ENCODE measurements at places on chromosomes 4 and X.

- no peak for DNase-seq
Measured at GRCh38 chr4:56139241-56139827, 190.6 kb downstream of the CEP135 start.

- no peak for DNase-seq
Measured at GRCh38 chrX:51905711-51906110, 12.3 kb downstream of the MAGED1 start.

DNA sequence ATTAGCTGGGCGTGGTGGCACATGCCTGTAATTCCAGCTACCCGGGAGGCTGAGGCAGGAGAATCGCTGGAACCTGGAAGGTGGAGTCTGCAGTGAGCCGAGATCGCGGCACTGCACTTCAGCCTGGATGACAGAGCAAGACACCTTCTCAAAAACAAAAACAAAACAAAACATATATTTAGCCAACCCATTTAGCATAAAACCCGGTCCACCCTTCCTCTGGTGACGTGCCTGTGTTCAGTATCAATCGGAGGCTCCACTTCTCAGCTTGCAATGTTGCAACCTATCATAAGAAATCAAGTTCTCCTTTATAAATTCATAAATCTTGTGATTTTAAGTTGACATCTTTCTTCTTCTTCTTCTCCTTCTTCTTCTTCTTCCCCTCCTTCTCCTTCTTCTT lies 73.9 kb downstream of the SLC34A2 start:
- no peak for DNase-seq

- DNase-seq, result no peak
Measured at GRCh38 chr4:73068491-73069337, 802 bp downstream of the COX18 start.

- DNase-seq, result no peak
Measured at GRCh38 chr4:55343887-55344286, 2.2 kb upstream of the SRD5A3 start.

DNA sequence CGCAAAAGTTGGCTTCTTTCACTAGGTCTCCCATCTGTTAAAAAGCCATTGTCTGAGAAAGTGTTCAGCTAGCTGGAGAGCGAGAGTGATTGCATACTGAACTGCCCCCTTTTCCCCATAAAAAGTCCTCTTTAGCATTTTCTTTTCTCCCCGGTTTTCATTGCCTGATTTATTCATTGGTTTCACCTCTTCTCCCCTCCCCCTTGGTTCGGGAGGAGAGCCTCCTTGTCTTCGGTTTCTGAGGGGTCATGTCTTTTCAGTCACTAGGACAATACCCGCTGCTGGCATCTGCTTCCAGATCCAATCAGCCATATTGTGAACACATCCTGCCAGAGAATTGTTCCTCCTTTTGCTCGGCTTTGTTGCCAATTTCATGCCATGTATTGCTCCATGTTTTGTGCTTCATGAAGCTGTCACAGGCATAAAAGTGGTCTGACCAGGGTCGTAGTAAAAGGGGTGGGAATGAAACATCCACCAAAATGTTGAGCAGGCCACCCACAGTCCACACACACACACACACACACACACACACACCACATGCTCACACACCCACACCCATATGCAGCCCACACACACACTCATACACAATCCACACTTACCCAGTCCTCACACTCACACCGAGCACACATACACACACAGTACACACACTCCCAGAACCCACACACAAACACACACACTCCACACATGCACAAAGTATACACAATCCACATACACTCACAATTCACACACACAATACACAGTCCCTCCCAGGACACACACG lies 136.0 kb downstream of the NKX6-1 start:
- no peak for DNase-seq

- no peak for DNase-seq
Measured at GRCh38 chrX:67787196-67787595, 243.4 kb downstream of the AR start.

DNA sequence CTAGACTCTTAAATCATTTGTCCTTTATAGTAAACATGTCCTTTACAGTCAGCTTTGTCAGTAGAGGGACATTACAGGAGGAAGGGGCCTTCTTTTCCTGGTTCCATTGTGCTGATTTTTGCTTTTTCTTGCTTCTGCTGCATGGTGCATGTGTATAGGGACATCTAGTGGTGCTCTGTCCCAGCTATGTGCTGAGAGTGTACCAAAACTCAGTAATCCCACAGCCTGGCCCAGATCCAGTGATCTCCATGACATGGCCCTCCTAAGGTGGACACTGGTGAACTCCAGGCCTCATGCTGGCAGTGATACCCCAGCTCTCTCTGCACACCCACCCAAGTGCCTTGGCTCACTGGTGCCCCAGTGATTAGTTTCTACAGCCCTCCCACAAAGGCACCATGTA lies 45.2 kb downstream of the MAGEB17 start:
- DNase-seq, result no peak

GRCh38 chr4:4485806-4486205 lies 56.0 kb downstream of the STX18 start:
- DNase-seq, result no peak

DNA sequence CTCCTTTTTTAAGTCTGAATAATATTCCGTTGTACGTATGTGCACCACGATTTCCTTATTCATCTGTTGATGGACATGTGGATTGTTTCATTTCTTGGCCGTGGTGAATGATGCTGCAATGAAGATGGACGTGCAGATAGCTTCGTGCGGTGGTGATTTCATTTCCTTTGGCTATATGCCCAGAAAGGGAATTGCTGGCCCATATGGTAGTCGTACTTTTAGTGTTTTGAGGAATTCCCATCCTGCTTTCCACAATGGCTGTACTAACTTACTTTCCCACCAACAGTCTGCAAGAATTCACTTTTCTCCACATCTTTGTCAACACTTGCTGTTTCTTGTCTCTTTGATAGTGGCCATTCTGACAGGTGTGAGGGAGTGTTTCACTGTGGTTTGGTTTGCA lies 12.8 kb downstream of the ZFP42 start:
- no peak for DNase-seq

DNA sequence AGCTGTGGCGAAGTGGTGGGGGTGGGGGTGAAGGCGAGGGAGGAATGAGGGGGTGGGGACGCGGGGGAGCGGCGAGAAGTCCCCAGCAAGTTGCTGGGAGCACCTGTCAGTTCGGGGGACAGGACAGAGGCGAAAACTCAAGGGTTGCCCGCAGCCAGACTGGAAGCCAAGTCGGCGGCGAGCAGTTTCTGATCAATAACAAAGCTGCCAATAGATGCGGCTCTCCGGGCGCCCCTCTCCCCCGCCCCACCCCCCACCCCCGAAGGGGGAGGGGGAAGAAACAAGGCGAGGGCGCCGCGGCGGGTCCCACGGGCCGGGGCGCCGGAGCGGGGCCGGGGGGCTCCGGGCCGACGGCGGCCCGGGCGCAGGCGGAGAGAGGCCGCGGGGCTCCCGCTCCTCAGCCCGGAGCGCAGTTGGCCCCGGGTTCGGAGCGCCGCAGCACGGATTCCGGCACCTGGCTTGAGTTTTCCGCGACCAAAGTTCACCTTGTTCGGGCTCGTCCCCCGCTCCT lies 379 bp downstream of the PDGFC start:
- no peak for DNase-seq

GRCh38 chrX:6644411-6644810 lies 109.5 kb upstream of the VCX3A start:
- no peak for DNase-seq

DNA sequence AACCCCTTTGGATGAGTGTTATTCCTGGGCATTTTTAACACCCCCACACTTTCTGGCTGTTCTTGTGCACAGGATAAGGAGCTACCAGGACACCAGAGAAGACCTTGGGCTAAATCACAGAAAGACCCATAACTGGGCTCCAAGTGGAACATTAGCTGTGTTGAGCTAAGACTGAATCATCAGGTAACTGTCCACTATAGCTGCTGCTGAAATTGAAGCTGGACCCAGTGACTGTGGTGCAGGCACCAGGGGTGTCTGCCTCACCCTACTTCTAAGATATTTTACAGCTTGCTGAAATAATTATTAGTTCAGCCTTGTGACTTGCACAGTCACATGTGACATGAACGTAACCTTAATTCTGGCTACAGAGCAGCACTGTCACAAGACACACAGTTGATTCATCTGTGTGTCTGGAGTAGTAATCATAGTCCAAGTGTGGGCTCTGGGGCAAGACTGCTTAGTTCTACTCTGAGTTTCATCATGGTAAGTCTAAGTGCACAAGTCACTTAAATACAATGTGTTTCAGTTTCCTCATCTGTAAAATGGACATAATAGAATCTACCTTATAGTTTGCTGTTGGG lies 127.4 kb downstream of the SLC39A8 start:
- DNase-seq, result no peak

- no peak for DNase-seq
Measured at GRCh38 chr4:7522452-7523220, 87.9 kb upstream of the PSAPL1 start.

- no peak for DNase-seq
Measured at GRCh38 chrX:11399489-11400094, 106.4 kb downstream of the AMELX start.

DNA sequence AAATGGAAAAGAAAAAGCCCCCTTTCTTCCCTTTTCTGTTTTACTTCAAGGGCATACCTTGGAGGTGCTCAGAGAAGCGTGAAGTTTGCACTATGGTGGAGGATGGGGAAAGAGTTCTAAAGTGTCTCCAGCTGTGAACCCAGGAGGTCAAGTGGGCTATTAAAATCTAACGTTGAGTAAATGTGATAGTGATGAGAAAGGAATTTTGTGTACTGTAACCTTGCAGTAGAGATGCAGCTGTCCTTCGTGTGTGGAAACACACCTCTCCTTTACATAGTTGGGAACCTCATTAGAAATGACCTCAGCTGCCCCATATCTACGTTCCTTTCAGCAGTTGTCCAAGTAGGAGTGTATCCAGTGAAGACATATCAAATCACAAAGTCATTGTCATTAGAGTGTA lies 26.5 kb downstream of the ADH5 start:
- no peak for DNase-seq

DNA sequence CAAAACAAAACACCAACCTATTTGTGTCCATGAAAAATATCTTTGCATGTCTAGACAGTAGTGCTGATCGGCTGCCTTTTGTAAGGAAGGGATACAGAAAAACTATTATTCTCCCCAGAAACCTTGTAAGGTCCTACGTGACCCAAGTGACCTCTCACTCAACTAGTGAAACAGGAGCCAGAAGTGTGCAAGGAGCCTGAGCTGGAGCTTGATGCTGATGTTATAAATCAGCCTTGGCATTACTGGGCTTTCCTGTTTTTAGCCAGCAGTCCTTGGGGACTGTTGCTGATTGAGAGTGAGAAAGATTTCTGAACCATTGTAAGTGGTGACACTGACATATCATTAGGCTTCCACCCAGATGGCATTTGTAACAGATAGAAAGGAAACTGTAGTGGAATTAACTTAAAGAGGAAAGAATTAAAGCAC lies 100.8 kb upstream of the LIMCH1 start:
- no peak for DNase-seq

DNA sequence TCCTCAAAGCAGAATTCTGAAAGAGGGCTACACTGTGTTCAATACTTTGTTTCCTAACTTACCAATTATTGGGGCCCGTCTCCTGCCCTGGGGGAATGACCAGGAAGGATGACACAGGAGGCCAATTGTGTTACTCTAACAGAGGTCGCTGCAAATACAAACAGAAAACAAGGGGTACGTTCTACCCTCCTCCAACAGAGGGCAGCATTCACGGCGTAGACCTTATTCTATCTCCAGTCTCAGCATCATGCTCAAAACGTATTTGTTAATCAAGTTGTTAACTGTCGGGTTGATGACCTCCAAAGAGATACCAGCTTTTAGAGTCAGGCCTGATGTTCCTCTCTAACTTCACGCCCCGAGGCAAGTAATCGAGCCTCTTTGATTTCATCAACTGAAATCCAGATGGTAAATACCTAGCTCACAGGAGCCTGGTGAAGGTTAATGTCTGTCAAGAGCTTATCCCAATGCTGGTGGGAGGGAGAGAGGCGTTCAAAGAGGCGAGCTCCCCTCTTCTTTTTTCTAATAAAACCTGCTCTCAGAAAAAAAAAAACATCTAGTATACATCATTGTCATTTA lies 181.0 kb upstream of the KCNIP4 start:
- DNase-seq, result no peak

GRCh38 chrX:17415242-17415810 lies 40.3 kb downstream of the NHS start:
- no peak for DNase-seq

DNA sequence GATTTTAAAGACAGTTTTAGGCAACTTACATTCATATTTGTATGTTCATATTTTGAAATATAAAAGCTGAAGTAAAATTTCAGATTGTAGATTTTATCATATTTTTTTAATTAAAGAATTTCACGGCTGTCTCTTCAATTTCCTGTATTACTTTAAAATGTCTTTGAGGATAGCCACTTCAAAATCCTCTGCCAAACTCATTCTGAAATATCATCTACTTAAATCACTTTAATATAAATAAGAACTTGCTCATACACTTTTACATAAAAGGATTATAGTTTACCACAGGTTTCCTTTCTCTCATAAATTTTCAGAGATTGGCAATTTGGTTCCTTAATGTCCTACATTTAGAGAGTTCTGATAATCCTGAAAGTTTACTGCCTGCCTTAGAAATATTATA lies 478.2 kb downstream of the ADGRL3 start:
- no peak for DNase-seq

- no peak for DNase-seq
Measured at GRCh38 chr4:143109376-143109775, 75.3 kb upstream of the USP38 start.

- DNase-seq, result no peak
Measured at GRCh38 chr4:24683116-24683515, 98.8 kb upstream of the DHX15 start.

- no peak for DNase-seq
Measured at GRCh38 chr4:128596115-128596514, 213.4 kb upstream of the JADE1 start.

DNA sequence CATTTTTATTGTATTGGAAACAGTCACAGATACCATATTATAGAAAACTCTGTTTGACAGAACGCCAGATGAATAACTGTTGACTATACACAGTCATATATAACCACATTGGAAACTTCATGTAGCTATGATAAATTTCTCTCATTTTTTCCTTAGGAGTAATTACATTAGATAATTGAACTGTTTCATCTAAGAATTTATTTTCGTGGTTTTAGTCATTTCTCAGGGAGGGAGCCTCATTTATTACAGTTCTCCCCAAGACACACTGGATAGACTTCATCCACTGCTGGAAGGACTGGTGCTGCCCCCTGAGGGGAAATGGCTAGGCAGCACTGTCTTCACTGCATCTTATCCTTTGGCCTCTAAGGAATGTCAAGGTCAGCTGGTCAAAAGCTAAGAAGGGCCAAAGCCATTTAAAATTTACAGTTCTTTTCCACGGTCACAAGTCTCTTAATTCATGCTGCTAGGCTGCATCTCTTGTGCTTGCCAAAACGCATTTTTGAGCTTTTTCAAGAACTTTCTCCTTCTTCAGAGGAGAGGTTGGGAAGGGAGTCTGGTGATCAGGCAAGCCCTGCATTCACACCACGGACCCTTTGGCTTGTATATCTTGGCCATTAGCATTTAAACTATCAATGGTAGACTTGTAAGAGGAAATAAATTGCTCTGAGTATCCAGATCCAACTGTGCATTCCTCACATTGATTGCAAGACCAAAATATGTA lies 145.1 kb downstream of the CBR4 start:
- DNase-seq, result no peak

- no peak for DNase-seq
Measured at GRCh38 chr4:16083241-16084191, at the start of gene PROM1. Gene PROM1 (minus strand): TSS chr4:16084023. CDS start chr4:16075906, 8,117 bp downstream.

- peak; percentile 12 for DNase-seq
Measured at GRCh38 chrX:120213438-120214265, 37.0 kb upstream of the ZBTB33 start.

GRCh38 chr4:79678472-79679202 lies 270.6 kb upstream of the GK2 start:
- no peak for DNase-seq

All from activated CD4-positive, alpha-beta T cell treated with anti-CD3 and anti-CD28 coated beads for 1 hour (primary cell).